NCI-H510A (cell line): ENCODE measurements at places on chromosomes 12 and 14.
A peak's percentile ranks its signal among the peaks of the same experiment; 100 is the strongest.

DNA sequence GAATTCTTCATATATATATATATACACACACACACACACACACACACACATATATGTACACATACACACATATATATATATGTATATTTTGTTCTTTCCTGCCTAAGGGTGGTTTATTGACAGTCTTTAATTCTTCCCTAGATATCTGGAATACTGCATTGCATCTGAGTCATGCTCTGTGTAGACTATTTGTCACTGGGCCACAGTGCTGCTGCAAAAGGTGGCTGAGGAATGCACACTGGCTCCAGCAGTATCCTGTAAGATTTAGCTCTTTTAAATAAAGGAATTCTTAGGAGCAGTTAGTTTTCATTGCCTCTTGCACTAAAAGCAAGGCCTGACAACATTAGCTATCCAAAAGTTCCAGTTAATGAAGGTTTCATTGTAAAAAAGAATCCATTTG lies 200.9 kb downstream of the APAF1 start:
- DNase-seq, result no peak

DNA sequence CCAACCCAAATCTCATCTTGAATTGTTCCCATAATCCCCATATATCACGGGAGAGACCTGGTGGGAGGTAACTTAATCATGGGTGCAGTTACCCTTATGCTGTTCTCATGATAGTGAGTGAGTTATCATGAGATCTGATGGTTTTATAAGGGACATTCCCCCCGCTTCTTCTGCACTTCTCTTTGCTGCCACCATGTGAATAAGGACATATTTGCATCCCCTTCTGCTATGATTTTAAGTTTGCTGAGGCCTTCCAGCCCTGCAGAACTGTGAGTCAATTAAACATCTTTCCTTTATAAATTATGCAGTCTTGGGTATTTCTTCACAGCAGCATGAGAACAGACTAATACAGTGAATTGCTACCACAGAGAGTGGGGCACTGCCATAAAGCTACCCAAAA lies 179.1 kb downstream of the LRIG3 start:
- DNase-seq, result no peak

GRCh38 chr12:19085090-19085489 lies 44.4 kb upstream of the PLEKHA5 start:
- no peak for DNase-seq

- DNase-seq, result no peak
These were observed 8.5 kb upstream of the AMN1 start for GRCh38 chr12:31737345-31737744.

DNA sequence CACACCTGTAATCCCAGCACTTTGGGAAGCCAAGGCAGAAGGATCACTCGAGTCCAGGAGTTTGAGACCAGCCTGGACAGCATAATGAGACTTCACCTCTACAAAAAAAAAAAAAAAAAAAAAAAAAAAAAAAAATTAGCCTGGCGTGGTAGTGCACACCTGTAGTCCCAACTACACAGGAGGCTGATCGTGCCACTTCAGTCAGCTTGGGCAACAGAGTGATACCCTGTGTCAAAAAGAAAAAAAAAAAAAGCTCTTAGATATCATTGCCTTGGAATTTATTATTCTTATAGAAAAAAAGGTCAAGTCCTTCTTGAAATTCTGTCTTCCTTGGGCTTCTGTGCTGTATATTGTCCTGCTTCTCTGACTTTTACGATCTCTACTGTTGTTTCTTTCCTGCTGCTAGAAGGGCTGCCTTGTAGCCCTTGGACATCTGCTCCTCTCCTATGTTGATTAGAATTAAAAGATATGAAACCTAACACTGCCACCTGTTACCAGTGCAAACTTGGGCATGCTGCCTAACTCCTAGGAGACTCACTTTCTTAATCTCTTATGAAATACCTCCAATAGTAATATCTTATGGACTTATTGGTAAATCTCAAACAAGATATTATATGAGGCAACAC lies 5.7 kb downstream of the TMEM19 start:
- DNase-seq, result peak; percentile 13

GRCh38 chr12:109582636-109583035 lies 9.0 kb downstream of the MVK start:
- DNase-seq, result no peak

- DNase-seq, result no peak
These were observed 274.5 kb upstream of the DIO2 start for GRCh38 chr14:80485764-80486163.

- no peak for DNase-seq
These were observed 70.9 kb upstream of the PPP4R3A start for GRCh38 chr14:91580876-91581577.

- DNase-seq, result no peak
These were observed 20.2 kb downstream of the PLEKHD1 start for GRCh38 chr14:69504775-69505174.

DNA sequence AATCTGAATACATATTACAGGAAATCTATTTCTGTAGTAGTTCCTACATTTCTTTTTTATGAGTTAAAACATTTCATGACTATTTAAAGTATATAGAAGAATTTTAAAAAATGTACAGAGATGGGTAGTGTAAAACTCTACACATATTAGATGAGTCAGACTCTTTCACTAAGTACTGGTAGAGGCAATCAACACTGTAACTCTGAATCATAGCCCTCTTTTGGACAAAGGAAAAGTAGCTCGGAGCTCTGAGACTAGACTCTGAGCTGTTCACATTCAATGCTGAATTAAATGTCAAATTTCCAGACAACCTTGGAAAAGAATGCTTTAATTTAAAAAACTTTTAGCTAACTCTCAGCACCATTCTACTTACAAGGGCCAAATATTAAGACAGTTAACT lies 3.4 kb downstream of the PTCSC3 start:
- no peak for DNase-seq

DNA sequence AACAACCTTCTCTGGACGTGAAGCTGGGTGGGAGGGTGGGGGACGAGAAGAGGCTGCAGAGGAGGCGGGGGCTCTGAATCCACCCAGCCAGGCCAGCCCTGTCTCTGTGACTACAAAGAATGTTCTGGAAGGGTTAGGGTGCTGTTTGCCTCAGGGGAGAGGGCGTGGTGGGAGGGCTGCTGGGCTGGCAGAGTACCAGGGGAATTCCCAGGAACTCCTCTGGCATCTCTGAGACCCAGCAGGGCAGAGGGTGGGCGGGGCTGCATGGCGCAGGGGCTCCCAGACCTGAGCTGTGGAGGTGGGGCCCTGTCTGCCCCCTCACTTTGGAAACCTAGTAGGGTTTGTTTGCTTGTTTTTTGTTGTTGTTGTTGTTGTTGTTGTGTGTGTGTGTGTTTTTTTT lies 45.5 kb upstream of the FZD10 start:
- DNase-seq, result no peak

GRCh38 chr12:49609059-49609874 lies 3.8 kb upstream of the FAM186B start:
- DNase-seq, result no peak

GRCh38 chr12:115046805-115047204 lies 362.8 kb upstream of the TBX3 start:
- DNase-seq, result no peak
